Fibroblast of skin of scalp (primary cell): ENCODE measurements at places on chromosomes 4 and X.

- DNase-seq, result peak; percentile 11
Measured at GRCh38 chr4:60992037-60992436, 208.1 kb upstream of the ADGRL3 start.

DNA sequence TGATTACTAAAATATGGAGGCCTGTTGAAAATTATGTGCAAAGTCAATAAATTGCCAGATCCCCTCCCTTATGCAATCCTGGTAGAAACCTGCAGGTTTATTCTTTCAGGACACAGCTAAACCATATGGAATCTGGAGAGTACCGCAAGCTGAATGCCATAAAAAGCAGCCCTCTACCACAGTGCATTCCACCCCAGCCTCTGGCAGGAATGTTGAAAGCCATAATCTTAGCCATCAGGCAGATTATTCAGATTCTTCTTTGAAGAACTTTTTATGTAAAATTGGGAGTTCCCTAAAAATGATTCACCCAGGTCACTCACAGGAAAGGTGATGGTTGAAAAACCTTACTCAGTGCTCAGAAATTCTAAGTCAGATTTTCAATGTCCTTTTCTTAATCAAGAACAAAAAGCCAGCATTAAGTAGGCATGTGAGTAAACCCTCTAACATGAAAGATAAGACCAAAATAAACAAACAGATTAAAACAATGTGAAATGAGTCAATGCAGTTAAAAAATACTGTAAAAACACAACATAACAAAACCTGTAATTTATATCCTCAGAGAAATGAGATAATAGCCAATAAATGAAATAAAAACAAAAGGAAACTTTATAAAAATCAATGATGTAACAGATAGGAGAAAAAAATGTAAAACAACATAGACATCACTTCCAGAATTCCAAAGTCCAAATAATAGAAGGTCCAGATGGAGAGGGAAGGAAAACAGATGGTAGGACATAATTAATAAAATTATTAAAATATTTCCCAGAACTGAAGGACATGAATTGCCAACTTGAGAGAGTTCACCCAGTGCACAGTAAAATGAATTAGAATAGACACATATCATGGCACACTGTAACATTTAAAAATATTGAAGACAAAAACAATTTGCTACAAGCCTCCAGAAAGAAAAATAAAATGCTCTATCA, 226.9 kb downstream of the FSTL5 start:
- DNase-seq, result peak; percentile 88

DNA sequence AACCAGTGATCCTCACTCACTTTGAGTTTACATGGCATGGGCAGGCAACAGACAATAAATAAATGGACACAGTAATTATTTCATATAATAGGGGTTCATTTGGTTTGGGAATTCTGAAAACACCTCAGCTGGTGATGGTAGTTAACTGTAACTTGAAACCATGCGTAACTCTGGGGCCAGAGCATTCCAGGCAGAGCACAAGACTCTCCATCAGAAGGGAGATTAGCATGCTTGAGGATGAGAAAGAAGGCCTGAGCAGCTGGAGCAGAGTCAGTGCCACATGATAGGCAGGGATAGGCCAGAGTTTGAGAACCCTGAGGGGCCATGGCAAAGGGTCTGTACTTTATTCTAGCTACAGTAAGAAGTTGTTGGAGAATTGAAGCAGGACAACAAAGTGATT, 56.3 kb upstream of the CXCL8 start:
- DNase-seq, result peak; percentile 42

DNA sequence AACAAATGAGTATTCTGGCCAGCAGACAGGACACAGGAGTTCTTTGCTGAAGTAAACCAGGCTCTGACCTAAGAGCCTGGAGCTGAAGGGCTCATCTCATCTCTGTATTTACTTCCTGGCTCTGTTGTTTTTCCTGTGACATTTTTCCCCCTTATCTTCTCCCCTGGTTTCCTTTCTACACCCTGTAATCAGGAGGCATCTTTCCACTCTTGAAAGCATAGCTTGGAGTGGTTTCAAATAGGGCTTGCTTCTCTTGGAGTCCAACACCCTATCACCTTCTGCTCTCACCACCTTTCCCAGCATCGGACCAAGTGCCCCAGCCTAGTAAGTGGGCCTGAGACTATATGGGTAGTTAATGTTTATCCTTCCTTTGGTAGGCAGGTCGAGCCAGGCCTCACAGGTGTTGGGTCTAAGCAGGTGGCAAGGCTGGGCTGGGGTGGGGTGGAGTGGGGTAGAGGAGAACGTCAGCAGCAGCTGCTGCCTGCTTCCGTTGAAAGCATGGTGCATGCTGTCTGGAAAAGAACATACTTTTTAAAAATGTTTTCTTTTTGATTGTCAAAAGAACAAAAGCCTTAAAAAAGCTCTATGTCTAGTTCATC, 1.2 kb downstream of the DRP2 start:
- no peak for DNase-seq

DNA sequence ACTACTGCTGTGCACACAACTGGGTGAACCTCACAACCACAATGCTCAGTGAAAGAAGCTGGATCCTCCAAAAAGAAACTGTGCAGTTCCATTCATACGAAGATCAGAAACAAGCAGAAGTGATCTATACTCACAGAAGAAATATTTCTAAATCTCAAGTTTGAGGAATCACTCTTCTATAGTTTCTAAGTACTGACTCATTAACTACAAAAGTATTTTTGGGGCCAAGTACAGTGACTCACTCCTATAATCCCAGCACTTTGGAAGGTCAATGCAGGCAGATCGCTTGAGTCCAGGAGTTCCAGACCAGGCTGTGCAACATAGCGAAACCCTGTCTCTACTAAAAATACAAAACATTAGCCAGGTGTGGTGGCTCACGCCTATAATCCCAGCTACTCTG, 51.3 kb upstream of the RELL1 start:
- peak; percentile 56 for DNase-seq

GRCh38 chr4:168886351-168886750, 123.7 kb downstream of the CBR4 start:
- peak; percentile 90 for DNase-seq

- DNase-seq, result peak; percentile 0
Measured at GRCh38 chrX:145825896-145826295, 8.3 kb downstream of the SLITRK2 start.

- DNase-seq, result peak; percentile 21
Measured at GRCh38 chrX:67787196-67787595, 243.4 kb downstream of the AR start.

DNA sequence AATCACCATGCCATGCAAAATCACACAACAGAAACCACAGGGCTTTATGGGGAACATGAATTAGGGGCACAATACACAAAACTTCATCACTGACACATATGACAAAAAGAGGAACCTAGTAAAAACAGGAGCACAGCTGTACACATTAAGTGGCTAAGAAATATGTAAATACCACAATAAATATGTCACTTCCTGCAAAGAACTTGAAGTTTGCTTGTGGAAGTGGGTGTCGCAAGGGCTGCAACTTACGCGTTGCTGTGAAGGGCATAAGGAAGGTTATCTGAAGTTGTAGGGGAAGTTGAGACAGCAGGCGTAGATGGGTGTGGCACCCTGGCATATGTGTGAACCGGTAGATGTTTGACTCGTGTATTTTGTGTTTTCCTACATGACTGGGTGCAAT, 42.4 kb downstream of the CLCN4 start:
- peak; percentile 28 for DNase-seq

- no peak for DNase-seq
Measured at GRCh38 chr4:168761066-168761465, 249.0 kb downstream of the CBR4 start.

GRCh38 chr4:139416073-139416673, 37.7 kb upstream of the RAB33B start:
- DNase-seq, result peak; percentile 45

DNA sequence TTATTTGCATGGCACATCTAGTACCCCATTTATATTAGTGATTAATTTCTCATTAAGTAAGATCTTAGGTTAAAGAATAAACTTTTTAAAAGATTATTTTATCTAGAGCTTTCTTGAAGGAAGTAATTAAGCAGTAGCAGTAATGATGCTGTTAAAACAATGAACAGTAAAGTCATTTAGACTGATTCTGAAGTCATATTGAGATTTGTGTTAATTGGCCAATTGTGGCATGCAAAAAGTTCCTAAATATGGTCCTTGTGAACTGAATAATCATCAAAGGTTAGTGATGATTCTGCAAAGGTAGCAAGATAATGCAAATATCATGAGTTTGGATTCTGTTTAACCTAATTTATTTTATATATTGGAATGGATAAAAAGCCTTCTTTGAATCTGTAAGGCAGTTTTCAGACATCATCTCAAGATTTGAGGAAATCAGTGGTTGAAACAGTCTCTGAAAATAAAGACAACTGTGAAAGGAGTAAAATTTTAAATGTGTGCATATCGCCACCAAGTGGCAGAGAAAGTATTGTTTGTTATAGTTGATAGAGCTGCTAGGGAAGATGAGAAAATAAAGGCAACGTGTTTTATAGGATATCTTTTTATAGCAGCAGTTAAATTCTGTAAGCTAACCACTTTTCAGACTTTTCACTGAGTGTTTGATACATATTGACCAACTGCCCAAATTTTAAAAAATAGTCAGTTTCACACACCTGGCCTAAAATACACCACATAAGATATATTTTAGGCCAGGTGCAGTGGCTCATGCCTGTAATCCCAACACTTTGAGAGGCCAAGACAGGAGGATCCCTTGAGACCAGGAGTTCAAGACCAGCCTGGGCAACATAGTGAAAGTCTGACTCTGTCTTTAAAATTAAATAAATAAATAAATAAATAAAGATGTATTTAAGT, 79.6 kb downstream of the CCKAR start:
- DNase-seq, result peak; percentile 68

GRCh38 chr4:129282293-129282692, 186.3 kb downstream of the C4orf33 start:
- DNase-seq, result no peak

GRCh38 chr4:142128529-142128928, 492.1 kb downstream of the IL15 start:
- DNase-seq, result no peak

GRCh38 chrX:2145692-2146367, 354.9 kb downstream of the DHRSX start:
- peak; percentile 18 for DNase-seq

DNA sequence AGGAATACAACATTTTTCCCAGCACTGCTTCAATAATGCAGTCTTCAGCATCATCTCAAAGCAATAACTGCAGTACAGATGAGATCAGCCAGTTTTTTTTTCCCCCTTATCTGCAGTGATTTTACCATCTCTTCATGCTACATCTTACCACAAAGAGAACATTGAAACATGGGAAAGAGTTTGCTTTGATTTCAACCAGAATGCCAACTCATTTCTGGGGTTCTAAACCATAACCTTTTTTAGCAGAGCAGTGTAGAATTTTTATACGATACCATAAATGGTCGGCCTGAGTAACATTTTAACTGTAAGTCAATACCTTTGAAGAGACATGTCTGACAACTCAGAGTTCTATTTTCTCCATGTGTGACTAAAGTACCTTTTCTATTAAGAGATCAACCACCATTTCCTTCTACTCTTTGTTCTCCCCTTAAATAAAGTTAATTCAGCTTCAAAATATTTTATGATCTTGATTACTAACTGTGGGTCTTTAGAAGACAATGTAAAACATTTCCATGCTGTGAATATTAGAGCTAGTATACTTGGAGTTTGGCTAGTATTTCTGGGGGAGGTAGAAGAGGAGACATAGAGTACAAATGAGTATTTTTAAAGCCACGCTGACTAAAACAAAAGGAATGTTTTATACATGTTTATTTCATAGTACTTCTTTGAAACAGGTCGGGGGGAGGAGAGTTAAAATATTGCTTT, 69.1 kb downstream of the TET2 start:
- DNase-seq, result peak; percentile 53

- DNase-seq, result no peak
Measured at GRCh38 chr4:6943012-6943884, 33.6 kb downstream of the TBC1D14 start.

DNA sequence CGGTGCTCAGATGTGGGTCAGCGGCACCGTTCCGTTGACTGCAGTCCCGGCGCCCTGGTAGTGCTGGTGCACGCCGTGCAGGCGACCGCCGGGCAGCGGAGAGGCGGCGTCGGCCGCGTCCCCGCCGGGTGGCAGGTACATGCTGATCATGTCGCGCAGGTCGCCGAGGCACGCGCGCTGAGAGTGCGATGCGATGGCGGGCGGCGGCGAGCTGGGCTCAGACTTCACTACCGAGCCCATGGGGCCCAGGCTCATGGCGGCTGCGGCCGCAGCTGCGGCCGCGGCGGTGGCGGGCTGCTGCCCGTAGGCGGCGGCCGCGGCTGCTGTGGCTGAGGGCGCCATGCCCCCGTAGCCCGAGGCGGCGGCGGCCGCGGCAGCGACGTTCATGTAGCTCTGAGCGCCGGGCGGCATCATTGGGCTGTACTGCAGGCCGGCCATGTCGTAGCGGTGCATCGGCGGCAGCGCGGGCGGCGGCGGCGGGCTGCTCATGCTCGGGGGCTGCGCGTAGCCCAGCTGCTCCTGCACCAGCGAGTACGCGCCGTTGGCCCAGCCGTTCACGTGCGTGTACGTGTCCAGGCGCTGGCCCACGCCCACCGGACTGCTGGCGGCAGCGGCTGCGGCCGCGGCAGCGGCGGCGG, 1.0 kb downstream of the SOX3 start:
- DNase-seq, result peak; percentile 25

DNA sequence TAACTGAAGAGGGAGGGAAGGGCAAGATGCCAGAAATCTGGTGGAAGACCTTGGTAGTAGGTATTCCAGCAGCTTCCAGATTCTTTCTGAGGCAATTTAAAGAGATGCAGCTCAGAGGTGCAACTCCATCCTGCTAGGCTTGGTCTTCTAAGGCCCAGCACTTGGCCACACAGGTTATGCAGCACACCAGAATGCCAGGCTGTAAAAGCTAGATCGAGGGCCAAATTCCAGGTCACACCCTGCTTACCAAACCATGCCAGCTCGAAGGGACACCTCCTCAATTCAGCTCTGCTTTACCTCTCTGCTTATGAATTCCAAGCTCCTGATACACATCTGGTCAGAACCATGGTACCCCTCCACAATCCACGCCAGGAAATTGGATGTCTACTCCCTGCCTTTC, 19.8 kb upstream of the ATXN3L start:
- DNase-seq, result no peak

- DNase-seq, result peak; percentile 52
Measured at GRCh38 chr4:168787801-168788595, 222.1 kb downstream of the CBR4 start.

GRCh38 chr4:1752284-1753041, 31.1 kb downstream of the TACC3 start:
- no peak for DNase-seq

DNA sequence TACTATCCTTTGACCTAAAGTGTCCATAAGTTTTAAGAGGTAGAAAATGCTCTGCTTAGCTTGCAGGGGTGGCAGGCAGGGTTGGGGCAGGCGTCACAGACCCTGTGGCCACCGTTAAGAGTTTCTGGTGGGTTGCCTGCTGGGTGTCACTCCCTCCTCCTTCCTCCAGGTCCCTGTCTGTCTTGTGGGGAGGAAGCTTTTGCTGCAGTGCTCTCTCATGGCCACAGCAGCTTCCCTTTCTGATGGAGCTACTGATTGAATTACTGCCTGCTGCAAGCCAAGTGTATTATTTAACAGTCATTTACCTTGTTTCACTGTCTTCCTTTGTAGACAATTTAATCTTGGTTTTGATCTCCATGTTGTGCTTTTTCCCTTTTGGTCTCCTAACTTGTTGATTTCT, 384.6 kb downstream of the IDS start:
- DNase-seq, result no peak
